Stimulated activated CD8-positive, alpha-beta memory T cell treated with anti-CD3 and anti-CD28 coated beads, Interleukin-4, amount 100 ng/mL, for 4 hours (primary cell): ENCODE measurements at places on chromosomes 12 and 14.

GRCh38 chr14:100588671-100589070, 1.5 kb upstream of the BEGAIN start:
- DNase-seq = no peak

GRCh38 chr12:122368361-122369073, 54.0 kb downstream of the CLIP1 start:
- no peak for DNase-seq

GRCh38 chr12:16130343-16130742, 147.1 kb downstream of the SLC15A5 start:
- no peak for DNase-seq

- DNase-seq = no peak
Observed at GRCh38 chr14:100239211-100239839, 381 bp downstream of the YY1 start.

DNA sequence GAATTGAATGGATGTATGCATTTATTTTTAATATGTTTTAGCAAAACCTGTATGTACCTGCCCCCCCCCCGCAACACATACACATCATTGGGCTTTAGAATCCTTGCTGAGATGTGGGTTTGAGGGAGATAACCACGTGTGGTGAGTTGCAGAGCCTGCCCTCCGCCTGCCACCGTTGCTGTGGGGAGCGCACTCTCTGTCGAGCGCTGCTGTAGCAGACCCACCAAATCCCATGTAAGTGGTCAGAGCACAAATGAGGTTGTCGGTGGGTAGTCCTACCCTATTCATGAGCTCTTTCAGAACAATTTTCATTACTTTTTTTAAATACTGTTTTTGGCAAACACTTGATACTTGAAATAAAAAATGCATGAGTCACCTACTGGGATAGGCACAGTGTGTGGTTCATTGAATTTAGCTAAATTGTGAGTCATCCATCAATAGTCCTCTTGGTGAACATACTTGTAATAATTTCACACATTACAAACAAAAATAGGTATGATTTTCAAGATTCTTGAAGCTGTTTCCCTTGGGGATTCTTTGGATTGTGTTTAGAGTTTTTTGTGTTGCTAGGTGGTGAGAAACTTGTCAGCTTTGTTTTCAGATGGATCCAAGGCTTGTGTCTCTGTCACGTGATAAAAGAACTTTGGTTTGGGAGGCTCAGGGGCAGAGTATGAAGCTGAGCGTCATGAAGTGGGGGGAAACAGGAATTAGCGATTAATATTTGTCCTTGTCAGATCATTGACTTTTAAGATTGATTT, 107.6 kb downstream of the PTCSC3 start:
- no peak for DNase-seq

- DNase-seq = no peak
Observed at GRCh38 chr14:89755816-89756215, 198.7 kb downstream of the EFCAB11 start.

GRCh38 chr12:78385541-78385940, 479.0 kb upstream of the SYT1 start:
- no peak for DNase-seq

GRCh38 chr12:106119301-106119700, 19.5 kb downstream of the NUAK1 start:
- no peak for DNase-seq

DNA sequence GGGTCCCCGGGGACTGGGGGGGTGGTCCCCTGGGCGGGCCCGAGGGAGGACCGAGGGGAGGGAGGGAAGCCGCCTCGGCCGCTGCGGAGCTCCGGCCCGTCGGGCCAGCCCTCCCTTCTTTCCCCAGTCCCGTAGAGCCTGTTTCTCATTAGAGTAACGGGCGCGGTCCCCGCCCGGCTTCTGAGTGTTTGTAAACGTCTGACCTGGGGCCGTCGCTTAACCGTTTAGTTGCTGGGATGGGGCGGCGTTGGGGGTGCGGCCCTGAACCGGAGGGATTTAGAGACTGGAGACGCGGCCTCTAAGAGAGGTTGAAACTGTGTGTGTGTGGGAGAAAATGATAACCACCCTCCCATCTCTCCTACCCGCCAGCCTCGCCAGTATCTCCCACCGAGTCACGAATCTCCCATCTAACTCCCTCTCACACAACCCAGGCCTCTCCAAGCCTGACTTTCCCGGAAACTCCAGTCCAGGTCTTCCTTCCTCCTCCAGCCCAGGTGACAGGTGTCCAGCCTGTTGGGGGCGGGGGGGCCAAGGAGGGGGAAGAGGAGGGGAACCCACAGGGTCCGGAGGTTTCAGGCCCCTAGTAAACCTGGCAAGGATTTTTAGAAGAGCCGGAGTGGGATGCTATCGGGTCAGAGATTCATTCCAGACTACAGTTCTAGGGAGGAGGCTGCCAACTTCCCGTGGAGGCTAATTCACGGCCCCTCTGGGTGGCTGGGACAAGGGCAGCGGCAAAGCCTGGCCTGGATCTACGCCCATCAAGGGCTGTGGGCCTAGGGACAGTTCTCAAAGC, 1.1 kb upstream of the NFATC4 start:
- DNase-seq = no peak

DNA sequence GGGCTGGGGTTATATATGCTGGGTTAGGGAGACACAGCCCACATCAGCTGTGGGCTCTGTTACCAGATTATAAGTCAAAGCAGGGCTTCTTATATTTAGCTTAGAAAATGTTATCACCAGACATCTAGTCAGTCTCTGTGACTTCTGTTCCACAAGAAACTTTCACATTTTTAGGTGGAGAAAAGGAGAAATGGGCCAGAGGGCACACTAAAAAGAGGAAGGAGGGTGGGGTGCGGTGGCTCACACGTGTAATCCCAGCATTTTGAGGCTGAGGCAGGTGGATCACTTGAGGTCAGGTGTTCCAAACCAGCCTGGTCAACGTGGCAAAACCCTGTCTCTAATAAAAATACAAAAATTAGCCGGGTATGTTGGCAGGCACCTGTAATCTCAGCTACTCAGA, 28.0 kb upstream of the SLC38A1 start:
- DNase-seq = no peak

- no peak for DNase-seq
Observed at GRCh38 chr12:132270969-132271754, 58.2 kb downstream of the GALNT9 start.

GRCh38 chr14:73607241-73607640, 5.1 kb upstream of the ACOT6 start:
- no peak for DNase-seq

DNA sequence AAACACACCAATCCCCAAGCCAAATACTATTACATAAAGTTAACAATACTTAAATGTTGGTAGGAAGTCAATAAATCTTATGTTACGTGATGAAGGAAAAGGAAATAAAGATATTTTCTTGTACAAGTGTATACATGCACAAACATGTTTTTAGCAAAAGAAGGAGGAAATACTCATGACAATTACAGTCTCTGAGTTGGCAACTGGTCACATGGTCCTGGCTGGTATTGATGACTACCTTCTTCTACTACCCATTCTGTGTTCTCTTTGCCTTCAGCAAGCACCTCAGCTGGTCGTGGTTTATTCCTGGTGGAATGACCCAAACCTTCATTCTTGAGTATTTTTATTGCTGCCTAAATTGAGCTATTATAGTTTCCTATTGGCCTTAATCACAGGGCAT, 84.8 kb downstream of the PLBD1 start:
- no peak for DNase-seq

GRCh38 chr14:68471029-68471963, 321.6 kb downstream of the ZFP36L1 start:
- no peak for DNase-seq

DNA sequence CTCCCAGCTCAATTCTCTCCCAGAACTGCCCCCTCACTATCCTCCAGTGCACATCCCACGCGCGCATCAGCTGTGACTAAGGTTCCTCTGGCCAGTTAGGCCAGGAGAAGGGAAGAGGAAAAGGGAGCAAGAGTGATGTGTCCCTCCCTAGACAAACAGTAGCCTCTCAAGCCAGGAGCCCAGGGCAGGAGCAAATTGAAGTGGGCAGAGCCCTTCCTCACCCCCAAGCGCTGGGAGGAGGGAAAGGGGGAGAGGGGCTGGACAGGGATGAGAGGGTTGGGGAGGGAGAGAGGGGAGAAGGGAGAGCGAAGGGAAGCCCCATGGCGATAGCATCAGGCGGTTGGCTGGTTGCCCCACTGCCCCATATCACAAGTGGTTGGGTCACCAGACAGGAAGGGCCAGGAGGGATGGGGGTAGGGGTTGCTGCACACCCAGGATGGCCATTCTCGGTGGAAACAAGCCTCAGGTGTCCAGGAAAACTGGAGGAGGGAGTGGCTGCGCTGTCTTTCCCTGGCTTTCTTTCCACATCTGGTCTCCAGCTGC, 1.1 kb downstream of the CD63 start:
- no peak for DNase-seq

- no peak for DNase-seq
Observed at GRCh38 chr14:77065851-77066577, 32.0 kb upstream of the CIPC start.

- no peak for DNase-seq
Observed at GRCh38 chr12:110421159-110421661, 17.7 kb upstream of the ANAPC7 start.

DNA sequence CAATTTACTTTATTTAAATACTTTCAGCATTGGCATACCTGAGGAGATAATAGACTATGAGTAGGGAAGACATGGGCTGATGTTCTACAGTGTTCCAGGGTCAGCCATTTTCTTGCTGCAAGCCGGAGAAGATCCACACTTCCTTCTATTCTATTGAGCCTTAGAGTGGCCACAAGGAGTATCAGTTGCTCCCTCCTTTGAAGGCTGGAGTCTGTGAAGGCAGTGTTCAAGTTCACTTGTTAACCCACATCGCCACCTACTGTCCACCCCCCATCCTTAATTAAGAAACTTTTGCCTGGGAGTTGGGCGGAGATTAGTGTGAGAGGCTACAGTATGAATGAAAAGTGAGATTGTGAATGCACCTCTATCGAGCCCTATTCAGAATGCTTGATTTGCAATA, 666.6 kb downstream of the NRXN3 start:
- DNase-seq = no peak

DNA sequence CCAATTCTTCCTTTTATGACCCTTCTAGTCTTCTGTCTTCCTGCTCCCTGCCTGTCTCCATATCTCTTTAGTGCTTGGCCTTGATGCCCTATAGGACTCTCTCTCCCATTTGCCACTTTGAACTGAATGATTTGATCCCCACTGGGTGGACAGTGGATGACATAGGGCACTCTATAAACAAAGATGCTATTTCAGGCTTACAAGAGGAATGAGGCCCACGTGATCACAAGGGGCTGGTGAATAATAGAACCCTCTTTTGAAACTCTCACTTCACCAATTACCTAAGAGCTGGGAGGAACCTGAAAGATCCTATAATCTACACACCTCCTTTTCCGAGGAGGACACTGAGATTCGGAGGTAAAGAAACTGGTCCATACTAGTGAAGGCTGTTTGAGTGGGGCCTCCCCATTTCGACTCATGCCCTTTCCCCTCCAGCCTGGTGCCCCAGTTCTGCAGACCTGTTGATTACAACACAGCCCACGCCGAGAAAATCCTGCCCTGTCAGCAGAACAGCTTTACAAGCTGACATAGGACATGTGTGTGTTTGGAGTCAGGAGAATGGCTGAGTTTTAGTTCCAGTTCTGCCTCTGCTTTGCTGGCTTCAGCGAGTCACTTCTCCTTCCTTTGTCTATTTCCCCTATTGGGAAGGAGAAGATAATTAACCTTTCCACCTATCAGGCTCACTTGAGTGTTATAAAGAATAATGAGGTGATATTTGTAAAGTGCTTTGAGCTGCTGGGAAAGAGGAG, 400.3 kb downstream of the ZFP36L1 start:
- DNase-seq = no peak

GRCh38 chr12:123097561-123098084, 53.3 kb downstream of the PITPNM2 start:
- DNase-seq = no peak

GRCh38 chr14:20726531-20726930, 19.2 kb upstream of the EDDM3A start:
- DNase-seq = no peak

DNA sequence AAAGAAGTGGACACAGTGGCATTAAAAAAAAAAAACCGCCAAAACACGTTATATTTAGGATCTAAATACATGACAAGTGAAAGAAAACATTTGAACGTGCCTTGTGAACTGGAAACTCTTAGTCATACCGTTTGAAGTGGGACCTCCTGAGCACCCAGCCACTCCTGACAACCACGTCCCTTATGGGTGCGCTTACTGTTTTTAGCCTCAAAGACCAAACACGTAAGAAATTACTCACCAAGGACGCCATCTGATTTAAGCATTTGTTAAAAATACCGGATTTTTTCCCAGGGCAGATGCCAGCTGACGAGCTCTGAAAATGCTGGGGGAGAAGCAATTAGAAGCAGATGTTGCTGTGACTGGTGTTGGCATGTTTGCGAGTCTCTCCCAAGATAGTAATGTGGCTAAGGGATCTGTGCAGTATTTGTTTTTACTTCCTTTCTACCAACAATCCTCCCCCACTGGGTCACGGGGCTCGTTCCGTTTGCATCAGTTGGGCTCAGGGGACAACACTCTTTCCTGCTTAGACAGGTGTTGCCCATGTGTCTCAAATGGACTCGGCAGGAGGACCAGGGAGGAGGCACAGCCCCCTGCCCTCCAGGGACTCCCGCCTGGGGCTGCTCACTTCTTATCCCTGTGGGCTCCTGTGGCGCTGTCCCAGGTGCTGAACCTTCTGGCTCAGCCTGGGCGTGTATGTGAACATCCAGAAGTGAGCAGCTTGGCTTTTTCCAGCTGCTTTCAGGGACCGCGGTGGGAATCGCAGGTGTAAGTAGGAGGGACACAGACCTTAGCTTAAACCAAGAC, 101.0 kb downstream of the BEGAIN start:
- peak; percentile 11 for DNase-seq

DNA sequence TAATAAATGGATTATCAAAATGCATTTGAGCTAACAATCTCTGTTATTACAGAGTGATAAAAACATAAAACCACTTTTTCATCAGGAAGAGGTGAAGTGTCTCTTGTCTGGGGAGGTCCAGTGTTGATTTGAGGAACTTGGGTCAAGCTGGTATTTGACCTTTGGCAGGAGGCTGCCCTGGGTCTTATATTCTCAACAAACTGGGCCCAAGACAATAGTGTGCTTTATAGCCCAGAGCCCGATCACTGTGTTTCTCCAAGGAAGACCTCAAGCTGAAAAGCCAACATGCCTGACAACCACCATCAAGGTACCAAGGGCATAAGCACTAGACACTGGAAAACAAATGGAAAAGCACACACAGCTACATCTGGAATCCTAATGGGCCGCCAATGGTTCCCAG, 137.0 kb downstream of the SLC25A21 start:
- DNase-seq = no peak

GRCh38 chr12:38516418-38516817, 199.8 kb downstream of the ALG10B start:
- DNase-seq = no peak

- DNase-seq = no peak
Observed at GRCh38 chr14:104567141-104567956, 12.2 kb upstream of the C14orf180 start.

DNA sequence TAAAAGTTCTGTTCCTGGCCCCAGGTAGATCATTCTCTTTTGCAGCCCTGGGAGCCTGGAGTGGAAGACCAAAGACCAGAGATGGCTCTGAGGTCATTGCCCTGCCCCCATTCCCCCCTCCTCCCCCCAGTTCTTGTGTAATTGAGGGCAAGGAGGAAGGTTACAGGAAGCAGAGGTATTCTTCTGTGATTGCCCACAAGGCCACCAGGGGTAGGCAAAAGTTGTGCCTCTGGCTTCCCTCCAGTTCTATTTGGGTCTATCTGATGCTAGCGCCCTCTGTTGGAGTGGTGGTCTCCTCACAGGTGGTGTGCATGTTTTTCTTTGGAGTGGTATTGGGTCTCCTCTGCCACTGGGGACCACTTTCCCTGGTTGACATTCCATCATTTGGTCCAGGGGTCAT, 41.2 kb upstream of the CRY1 start:
- no peak for DNase-seq
